ENCODE measurements at places on chromosomes 2 and 18.

DNA sequence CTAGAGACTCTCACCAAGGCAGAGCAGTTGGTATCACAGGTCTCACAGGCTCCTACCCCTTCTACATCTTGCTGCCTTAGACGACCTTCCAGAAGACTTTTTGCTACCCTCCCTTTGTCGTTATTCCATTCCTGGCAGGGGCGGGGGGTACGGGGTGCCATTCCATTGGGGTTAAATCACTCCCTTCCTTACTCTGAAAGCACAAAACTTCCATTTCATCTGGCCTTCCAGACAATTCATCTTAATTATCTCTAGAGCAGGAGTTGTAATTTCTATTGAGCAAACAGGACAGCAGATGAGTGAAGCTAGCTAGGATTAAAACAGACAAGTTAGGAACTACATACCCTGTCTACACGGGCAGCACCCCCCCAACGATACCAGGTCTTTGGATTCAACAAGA, 276.2 kb upstream of the TANK start:
- no peak for DNase-seq

- no peak for DNase-seq
Observed at GRCh38 chr18:6281874-6282273, 132.8 kb downstream of the L3MBTL4 start.

GRCh38 chr18:9736286-9736835, 28.3 kb downstream of the RAB31 start:
- DNase-seq, result no peak

GRCh38 chr2:98028931-98029717, 33.4 kb upstream of the TMEM131 start:
- no peak for DNase-seq

DNA sequence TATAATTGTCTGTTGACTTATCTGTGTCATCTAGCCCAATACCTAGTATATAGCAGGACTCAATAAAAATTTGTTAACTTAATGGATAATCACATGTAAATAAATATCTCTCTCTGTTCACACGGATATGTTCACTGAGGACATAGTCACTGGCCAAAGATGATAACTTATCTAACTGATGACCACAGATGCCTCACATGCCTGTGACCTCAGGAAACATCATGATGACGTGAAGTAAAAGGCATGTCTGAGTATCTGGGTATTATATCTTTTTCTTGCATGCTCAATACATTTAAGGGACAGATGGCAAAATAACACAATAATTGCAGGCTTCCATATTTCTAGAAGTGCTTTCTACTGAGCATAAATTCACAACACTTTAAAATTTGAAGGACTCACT, 41.4 kb upstream of the PARD3B start:
- no peak for DNase-seq

DNA sequence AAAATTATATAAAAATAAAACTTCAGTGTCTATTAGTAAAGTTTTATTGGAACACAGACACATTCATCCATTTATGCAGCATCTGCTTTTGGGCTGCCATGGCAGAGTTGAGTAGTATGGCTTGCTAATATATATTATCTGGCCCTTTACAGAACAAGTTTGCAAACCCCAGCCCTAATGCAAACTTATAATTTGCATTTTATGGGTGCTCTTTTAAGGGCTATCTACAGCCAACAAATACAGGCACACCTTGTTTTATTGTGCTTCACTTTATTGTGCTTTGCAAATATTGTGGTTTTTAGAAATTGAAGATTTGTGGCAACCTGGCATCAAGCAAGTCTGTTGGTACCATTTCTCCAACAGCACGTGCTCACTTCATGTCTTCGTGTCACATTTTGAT, 35.2 kb upstream of the DLX2 start:
- no peak for DNase-seq

DNA sequence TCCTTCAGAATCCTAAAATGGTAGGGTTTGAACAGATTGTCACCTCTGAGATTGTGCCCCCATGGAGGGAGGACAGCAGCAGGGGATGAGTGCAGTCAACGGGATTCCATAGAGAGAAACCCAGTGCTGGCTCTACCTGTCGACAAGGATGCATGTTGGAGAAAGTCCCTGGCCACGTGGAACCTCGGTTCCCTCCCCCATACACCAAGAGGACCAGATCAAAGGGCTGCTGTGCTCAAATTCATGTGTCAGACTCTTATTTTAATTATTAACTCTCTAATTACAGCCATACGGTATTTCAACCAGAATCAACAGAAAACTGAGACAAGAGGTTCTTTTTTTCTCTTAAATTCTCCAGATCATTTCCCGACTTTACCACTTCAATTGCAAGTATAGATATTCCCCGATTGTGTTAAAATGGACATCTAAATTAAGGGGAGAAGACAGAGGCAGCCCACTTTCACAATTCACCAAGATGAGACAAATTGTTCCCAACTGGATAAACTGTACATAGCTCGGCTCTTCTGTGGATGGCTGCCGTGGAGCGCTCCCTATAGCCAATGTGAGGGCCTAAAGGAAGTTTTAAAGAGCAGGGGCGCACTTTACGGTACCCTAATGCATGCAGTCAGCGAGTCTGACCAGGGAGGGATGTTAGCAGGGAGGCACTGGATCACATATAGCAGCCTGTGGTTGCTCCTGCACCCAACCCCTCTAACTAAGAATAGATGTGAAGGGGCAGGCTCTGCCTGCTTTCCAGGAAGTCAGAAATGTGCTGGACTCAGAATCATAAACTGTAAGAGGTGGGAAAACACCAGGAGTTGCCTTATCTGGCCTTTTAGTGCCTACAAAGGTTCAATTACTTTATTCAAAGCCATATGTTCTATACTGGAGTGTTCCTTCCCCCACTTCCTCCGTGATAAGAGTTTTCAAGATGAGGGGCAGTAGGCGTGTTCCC, 123.1 kb downstream of the CACNB4 start:
- no peak for DNase-seq

- peak; percentile 39 for DNase-seq
Observed at GRCh38 chr2:219441451-219442255, 7.0 kb downstream of the SPEG start.

GRCh38 chr2:227106845-227107759, 56.9 kb downstream of the COL4A4 start:
- peak; percentile 55 for DNase-seq

DNA sequence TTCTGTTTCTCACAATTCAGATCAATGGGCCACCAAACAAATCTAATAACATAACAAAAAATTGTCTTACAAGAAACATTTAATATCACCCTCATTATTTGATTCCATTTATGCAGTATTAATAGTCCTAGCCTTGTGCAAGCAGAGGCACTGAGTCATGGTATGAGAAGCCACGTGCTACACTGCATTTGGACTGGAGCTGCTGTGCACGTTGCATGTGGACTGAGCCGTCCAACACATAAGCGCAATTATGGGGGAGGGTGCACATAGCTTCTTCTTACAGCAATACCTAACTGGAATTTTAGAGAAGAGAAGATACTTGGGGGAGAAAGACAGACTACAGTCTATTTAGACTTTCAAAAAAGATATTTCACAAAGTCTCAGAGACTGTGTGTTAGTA, 329.6 kb upstream of the ID2 start:
- DNase-seq, result no peak

GRCh38 chr2:179646862-179647587, 214.4 kb downstream of the ZNF385B start:
- no peak for DNase-seq

DNA sequence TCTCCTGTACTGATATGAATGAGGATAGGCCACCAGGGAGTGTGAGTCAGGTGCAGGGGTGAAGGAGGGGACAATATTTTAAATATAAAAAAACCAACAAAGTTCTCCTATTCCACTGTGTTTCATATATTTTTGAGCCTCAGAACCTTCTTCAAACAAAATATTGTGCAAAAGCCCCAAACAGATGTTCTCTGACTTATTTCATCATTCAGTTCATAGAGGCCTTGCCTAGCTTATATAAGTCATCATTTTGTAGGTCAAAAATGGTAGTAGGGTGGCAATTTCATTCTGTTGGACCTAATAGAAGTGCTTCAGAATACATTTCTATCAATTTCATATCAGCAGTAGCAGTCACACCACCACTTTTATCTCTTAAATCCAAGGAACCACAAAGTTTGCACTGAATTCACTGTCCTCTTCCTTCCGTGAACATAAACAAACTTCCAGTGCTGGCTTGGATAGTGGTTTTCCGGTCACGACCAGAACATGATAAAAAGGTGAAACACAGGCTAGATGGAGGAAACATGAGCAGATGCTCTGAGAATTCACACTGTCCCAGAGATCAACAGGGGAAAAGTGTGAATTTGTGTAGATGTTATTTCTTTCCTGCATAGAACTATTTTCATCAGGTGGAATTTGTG, 99.1 kb downstream of the EN1 start:
- no peak for DNase-seq

- no peak for DNase-seq
Observed at GRCh38 chr2:67516362-67516761, 119.2 kb downstream of the ETAA1 start.

GRCh38 chr18:1103537-1103936, 198.9 kb downstream of the ADCYAP1 start:
- no peak for DNase-seq

DNA sequence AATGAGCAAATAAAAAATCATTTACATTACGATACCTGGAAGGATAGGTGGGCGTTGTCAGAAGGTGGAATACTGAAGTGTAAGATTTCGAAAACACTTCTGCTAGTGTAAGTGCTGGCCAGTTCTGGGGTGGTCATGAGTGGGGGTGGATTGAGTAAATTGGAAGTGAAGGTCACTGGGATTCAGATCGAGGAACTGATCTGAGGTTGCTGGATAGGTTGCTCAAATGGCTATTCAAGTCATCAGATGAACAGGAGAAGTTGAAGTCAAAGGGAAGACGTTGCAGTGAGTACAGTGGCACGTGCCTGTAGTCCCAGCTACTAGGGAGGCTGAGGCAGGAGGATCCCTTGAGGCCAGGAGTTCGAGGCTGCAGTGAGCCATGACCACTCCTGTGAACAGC, 95.7 kb downstream of the MALT1 start:
- no peak for DNase-seq

- peak; percentile 37 for DNase-seq
Observed at GRCh38 chr2:84972932-84973331, 2.0 kb downstream of the KCMF1 start.

DNA sequence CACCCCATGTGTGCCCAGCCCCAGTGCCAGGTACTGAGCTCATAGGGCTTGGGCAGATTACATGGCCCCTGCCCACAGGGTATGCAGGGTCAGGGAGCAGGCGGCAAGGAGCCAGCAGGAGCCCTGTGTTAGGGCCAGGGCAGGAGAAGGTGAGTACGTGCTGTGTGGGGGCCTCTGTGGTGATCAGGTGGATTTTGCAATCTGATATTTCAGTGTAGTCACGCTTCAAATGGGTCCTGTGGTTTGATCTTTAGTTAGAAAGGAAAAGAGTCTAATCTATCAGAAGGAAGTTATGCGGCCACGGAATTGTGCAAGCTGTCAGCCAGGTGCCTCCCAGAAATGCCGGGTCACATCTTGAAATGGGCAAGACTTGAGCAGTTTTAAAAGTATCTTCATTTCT, 13.9 kb downstream of the UBE2F start:
- DNase-seq, result peak; percentile 27

- no peak for DNase-seq
Observed at GRCh38 chr2:10269291-10269690, 33.4 kb upstream of the HPCAL1 start.

- DNase-seq, result no peak
Observed at GRCh38 chr2:231321556-231322334, 73.8 kb upstream of the B3GNT7 start.

DNA sequence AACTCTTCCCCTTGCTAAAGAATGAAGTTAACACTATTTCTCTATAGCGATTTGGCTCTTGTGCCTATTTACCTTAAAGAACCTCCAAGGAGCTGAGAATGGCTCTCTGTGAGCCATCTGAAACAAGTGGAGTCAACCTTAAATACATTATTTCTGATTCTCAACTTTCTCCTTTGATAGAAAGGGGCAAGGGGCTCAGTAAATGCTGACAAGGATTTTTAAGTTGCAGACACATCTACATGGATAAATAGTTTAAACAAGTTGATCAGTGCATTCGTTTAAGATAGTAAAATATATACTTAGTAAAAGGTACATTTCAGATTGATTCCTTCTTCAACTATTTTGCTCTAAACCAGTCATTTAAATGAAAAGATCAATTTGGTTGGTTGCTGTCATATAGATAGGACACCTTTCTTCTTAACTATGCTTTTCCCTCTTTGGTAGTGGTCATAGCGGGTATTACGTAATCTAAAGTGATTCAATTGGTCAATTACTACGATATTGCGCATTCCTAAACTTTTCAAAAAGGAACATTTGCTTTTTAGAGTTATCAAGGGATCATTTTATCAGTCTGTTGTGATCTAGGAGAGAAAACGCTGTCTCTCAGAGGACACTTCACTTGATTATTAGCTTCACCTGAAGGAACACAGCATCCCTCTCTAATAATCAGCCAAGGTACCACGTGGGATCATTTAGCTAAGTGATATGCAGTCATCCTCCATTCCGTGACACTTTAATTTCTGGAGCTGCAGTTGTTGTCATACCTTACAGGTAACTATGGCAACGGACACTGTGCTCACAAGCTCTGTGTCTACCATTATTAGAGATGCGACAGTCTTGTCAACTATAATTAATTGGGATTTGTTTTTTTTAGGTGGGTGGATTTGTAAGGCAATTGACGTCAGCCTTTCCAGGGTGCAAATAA, 50.9 kb upstream of the KCNE4 start:
- no peak for DNase-seq

DNA sequence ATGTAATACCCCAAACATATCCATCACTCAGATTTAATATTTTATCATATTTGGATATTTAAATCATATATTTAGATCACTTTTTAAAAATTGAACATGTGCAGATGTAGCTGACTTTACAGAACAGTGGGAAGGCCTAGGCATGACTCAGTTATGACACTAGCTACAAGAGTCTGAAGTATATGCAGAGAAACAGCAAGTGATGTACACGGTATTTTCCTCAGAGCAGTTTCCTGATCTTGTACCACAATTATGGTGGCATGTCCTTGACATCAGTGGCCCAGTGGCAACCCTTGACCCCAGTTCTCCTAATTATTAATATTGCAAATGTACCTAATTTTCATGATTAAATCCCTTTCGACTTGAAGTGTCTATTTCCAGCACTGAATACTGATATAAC, 28.2 kb downstream of the CDKL4 start:
- no peak for DNase-seq

- DNase-seq, result no peak
Observed at GRCh38 chr18:79318142-79318673, 77.5 kb upstream of the NFATC1 start.

DNA sequence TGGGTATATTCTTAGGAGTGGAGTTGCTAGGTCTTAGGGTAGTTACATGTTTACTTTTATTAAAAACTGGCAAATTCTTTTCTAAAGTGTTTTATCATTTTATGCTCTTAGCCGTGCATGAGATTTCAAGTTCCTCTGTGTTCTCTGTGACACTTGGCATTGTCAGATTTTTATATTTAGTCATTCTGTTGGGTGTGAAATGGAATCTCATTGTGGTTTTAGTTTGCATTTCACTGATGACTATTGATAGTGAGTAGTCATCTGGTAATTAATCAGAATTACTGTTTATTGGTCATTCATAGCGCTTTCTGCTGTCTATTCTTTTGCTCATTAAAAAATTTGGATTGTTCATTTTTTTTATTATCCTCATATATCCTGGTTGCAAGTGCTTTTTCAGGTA, 34.1 kb downstream of the RAB3GAP1 start:
- peak; percentile 24 for DNase-seq

Measured in bronchial epithelial cell (primary cell).